ENCODE measurements at places on chromosomes 2 and 18.
A peak's percentile ranks its signal among the peaks of the same experiment; 100 is the strongest.

DNA sequence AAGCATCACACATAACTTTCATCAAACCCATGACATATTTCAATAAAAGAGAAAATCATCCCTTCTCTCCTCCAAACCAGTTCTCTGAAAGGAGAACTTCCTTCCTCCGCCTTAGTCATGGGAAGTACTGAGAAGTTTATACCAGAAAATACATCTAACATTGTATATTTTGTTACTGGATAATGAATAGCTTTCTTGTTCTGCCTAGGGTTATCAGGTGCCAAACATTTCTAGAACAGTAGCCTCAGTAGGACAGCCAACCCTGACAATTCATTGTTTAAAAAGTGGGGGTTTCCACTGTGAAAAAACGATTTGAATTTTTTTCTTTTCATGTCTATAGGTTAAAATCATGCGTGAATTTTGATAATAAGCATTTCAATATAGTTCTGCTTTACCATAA is 16.0 kb upstream of the DAW1 start:
- DNase-seq = no peak

DNA sequence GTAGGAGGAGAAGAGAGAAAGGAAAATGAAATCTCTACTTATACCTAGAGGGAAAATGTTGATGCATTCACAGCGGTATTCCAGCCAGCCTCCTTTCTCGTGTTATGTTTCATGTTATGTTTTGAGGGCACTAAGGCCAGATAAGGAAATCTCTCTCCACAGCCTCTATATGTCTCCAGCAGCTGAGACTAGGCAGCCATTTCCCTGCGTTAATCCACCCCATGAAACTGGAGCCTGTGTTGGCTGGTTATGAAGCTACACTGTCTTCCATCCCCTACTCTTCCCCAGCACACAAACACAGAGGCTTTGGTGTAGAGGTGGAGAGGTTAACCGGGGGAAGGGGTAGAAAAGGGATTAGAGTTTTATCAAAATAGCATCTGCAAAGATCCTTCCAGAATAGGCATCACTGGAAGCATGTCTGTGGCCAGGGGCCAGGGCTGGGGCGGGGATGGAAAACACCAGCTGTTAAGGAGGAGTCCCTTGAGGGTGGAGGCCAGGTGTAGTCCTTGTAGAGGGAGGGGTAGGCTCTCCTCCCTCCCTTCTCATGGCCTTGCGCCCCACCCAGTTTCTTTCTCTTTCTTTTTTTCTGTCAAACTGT is 100.9 kb upstream of the TNP1 start:
- no peak for DNase-seq

- DNase-seq = no peak
These were observed 102.2 kb upstream of the RND3 start for GRCh38 chr2:150589681-150590080.

GRCh38 chr2:224984637-224985036 is 57.6 kb downstream of the DOCK10 start:
- no peak for DNase-seq

DNA sequence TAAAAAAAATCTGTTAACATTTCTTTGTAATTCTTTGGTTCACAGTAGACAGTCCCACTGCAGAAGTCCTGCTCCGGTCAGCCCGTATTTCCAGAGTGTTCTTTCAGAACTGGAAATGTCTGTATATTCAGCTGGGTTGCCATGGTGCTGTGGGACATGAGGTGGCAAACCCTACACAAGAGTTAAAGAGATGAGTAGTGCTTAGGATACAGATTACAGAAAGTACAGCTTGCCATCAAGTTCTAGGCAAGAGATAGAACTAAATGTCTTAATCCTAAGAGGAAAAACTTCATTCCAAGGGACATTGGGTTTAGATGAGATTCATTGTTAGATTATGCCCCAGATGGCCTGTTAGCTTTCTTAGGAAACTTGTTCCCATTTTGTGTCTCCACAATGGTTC is 60.1 kb downstream of the FMNL2 start:
- no peak for DNase-seq

GRCh38 chr2:72136933-72137497 is 10.6 kb downstream of the CYP26B1 start:
- no peak for DNase-seq

- DNase-seq = no peak
These were observed 19.4 kb upstream of the HNRNPA3 start for GRCh38 chr2:177193240-177193639.

DNA sequence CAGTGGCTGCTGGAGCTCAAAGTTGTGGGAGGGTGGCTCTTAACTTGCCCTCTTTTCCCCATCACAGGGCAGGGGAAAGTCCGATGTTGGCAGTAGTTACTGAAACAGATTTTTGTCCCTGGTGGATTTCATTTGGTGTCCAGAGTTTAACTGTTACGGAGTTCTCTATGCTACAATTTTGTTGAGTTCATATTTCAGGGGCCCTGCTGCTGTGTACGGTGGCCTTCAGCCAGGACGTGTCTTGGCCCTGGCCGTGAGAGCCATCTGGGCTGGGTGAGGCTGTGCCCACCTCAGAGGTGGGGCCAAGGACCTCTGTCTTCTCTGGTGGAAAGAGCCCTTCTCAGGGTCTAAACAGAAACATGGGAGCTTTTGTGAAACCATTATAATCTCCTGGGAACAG is 67.4 kb downstream of the SH3YL1 start:
- DNase-seq = no peak

DNA sequence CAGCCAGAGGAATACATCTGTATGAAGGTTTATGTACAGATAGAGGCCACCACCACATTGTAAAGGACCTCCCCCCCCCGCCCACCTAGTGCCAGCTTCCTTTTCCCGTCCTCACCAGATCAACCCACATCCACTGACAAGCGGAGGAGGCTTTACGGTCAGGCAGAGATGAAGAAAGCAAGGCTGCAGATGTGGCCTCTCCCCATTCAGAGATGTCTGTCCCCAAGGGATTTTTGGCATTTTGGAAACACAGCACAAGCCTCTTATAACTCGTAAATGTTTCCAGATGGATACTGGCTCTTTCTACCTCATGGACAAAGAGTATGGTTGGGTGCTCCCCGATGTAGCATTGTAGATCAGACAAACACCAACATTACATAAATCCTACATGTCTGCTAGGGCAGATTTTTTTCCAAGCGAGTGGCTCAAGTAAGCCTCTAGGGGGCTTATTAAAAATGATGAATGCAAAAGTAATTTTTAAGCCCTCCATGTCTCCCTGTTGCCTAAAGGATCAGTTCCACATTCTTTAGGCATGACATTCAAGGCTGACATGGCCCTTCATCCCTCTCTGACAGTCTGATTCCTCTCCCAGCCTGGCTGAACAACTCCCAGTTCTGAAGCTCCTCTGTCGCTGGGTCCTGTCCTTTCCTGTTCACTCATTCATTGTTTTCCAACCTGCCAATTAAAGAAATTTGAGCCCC is 11.7 kb downstream of the VIT start:
- DNase-seq = no peak

DNA sequence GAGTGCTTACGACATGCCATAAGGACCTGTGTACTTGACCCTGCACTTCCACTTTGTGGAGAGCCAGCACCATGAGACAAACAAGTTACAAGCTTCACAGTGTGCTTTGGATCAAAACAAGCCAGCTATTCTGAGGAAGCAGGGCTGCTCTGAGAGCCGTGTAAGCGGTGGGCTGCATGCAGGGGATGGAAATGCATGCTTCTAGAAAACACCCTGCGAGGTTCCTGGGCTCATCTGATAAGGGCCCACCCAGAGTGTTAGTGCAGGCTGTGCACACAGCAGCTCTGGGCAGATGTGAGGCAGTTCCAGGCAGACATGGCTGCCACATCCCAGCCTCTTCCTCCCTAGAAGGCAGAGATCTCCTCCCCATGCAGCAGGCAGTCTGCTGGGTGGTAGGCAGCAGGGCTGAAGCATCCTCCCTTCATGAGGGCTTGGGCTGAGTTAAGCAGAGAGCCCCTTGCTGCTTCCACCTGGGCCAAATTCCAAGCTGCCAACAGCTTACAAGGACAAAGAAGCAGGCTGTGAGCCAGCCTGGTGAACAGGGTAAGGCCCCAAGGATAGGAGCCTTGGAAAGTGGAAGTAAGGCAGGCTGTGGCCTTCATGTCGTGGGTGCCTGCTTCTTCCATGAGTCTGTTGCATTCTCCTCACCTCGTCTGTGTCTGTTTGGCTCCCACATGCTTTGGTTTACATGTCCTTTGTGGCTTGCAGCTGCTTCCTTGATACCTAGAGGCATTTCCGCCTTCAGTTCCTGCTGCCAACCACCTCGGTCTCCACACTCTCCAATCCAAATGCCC is 7.7 kb downstream of the PSD4 start:
- no peak for DNase-seq

- no peak for DNase-seq
These were observed 40.3 kb downstream of the ZEB2 start for GRCh38 chr2:144479659-144480058.

- no peak for DNase-seq
These were observed 536.1 kb upstream of the RAB6C start for GRCh38 chr2:129443235-129443864.

DNA sequence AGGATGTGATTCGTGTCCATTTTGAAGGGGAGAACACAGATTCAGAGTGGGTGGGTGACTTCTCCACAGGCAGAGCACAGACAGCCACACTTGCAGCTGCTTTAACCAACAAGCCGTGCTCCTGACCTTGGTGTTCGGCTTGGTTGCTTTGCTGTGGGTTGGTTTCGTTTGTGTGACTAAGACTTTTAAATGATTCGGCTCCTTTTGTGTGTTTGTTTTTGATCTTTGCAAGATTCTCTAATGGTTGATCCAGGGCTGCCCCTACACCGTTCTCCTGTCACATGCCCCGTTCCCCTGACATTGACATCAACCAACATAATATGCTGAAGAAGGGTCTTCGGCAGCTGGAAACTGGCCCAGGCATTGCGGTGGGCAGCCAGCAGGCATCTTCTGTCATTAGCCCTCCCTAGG is 95.9 kb upstream of the MBOAT2 start:
- peak; percentile 58 for DNase-seq

- DNase-seq = no peak
These were observed 44.2 kb upstream of the OTOS start for GRCh38 chr2:240184656-240185055.

DNA sequence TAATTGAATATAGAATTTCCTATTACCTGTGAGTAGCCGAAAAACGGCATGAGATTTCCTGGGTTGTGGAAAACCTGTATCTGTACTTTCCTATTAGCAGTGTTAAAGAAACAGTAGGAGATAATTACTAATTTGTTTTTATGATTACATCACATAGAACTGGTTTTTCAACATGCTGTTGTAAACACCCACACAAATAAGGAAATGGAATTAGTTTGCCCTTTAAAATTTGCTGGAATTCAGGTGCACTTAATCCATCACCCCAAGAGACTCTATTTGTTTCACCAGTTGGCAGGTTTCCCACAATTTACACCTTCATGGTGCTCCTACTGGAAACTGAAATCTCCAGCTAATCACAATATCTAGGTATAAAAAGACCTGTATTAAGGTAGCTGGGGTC is 274.1 kb upstream of the SLC8A1 start:
- DNase-seq = no peak
